ENCODE measurements at places on chromosomes 16 and 17. TPM values are rescaled to one million over a fixed set of nuclear protein-coding genes. Genes with fewer than 3 reads are reported as not detected.
A peak's percentile ranks its signal among the peaks of the same experiment; 100 is the strongest.

- DNase-seq, result no peak
- no peaks in the 10 kb centered on the region for H3K36me3 ChIP-seq
- H3K27ac ChIP-seq, result no peak overlapping the region
- peaks cover 4% of the 10 kb centered on the region for H3K4me1 ChIP-seq
- no peak overlapping the region for H3K4me3 ChIP-seq
- H3K27me3 ChIP-seq, result peaks cover 35% of the 10 kb centered on the region
These were observed 289.8 kb downstream of the MAF start for GRCh38 chr16:79310710-79311109.

- H3K36me3 ChIP-seq, result no peaks in the 10 kb centered on the region
- H3K27me3 ChIP-seq, result no peaks in the 10 kb centered on the region
- DNase-seq, result peak; percentile 51
- no peak overlapping the region for H3K4me3 ChIP-seq
- H3K27ac ChIP-seq, result no peak overlapping the region
- H3K4me1 ChIP-seq, result no peaks in the 10 kb centered on the region
These were observed 50.4 kb downstream of the OR1D5 start for GRCh38 chr17:3012926-3013581.

DNA sequence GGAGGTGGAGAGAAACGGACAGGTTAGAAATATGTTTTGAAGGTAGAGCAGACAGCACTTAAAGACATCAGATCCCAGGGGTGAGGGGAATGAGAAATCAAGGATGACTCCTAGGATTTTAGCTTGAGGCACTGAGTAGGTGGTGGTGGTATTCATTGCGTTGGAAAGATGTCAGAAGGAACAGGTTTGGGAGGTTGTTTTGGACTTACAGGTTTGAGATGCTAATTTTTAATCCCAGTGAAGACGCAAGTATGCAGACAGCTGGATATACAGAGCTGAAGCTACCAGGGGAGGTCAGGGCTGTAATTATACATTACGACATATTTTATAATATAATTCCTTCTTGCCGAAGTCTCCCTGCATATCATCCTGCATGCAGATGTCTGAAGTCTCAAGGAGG lies 433.3 kb downstream of the XYLT1 start:
- H3K27me3 ChIP-seq, result no peaks in the 10 kb centered on the region
- H3K4me3 ChIP-seq, result no peak overlapping the region
- no peaks in the 10 kb centered on the region for H3K4me1 ChIP-seq
- H3K36me3 ChIP-seq, result peaks cover 6% of the 10 kb centered on the region

DNA sequence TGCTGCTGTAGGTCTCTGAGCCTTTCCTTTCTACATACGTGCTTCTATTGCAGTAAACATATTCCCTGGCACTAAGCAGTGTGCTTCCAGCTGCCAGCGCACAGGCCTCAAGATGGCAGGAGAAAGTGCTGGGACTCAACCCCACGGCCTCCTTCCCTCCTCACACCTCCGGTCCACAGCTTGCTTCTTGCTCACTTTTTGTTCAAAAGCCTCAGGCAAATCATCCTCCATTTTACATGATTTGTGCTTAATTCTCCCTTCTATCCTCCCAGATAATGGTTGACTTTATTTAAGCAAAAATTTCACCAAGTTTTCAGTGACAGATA lies 5.4 kb downstream of the CDK5R1 start:
- H3K4me1 ChIP-seq, result peaks cover 71% of the 10 kb centered on the region
- no peaks in the 10 kb centered on the region for H3K27me3 ChIP-seq
- H3K4me3 ChIP-seq, result peak overlapping the region; percentile 91
- H3K27ac ChIP-seq, result peak overlapping the region; percentile 91
- H3K36me3 ChIP-seq, result peaks cover 33% of the 10 kb centered on the region

DNA sequence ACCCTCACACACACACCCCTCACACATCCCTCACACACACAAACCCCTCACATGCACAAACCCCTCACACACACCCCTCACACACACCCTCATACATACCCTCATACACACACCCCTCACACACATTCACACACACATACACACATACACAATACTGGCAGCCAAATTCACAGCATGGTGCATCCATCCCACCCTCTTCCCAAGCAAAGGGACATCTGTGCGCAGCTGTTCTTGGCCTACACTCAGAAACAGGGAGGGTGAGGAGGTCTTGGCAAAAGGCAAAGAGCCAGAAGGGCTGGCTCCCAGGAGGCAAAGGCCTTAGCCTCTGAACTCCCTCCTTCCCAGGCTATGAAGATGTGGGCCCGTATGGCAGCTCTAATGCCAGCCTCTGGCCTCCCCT lies 23.4 kb downstream of the C17orf67 start:
- no peaks in the 10 kb centered on the region for H3K36me3 ChIP-seq
- no peaks in the 10 kb centered on the region for H3K4me1 ChIP-seq
- no peak overlapping the region for H3K27ac ChIP-seq

GRCh38 chr16:5062790-5063765 lies 2.7 kb downstream of the C16orf89 start:
- no peak overlapping the region for H3K27ac ChIP-seq
- no peaks in the 10 kb centered on the region for H3K4me1 ChIP-seq
- H3K27me3 ChIP-seq, result no peaks in the 10 kb centered on the region

GRCh38 chr16:55713103-55713502 lies 57.3 kb downstream of the SLC6A2 start:
- no peak overlapping the region for H3K27ac ChIP-seq
- H3K4me3 ChIP-seq, result no peak overlapping the region
- DNase-seq, result no peak
- H3K4me1 ChIP-seq, result no peaks in the 10 kb centered on the region

GRCh38 chr16:77133706-77134105 lies 57.3 kb upstream of the MON1B start:
- H3K36me3 ChIP-seq, result no peaks in the 10 kb centered on the region
- DNase-seq, result no peak
- no peaks in the 10 kb centered on the region for H3K4me1 ChIP-seq
- H3K27ac ChIP-seq, result no peak overlapping the region

DNA sequence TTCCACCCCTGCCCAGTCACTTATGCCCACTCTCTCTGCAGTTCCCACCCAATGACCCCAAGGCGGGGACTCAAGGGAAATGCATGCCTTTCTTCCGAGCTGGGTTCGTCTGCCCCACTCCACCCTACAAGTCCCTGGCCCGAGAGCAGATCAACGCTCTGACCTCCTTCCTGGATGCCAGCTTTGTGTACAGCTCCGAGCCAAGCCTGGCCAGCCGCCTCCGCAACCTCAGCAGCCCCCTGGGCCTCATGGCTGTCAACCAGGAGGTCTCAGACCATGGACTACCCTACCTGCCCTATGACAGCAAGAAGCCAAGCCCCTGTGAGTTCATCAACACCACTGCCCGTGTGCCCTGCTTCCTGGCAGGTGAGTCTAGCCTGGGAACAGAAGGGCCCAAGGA lies 13.8 kb downstream of the LPO start:
- peaks cover 25% of the 10 kb centered on the region for H3K27me3 ChIP-seq
- no peak overlapping the region for H3K4me3 ChIP-seq
- H3K27ac ChIP-seq, result no peak overlapping the region
- H3K36me3 ChIP-seq, result no peaks in the 10 kb centered on the region
- peaks cover 13% of the 10 kb centered on the region for H3K4me1 ChIP-seq

- H3K27me3 ChIP-seq, result no peaks in the 10 kb centered on the region
- H3K4me3 ChIP-seq, result no peak overlapping the region
- no peaks in the 10 kb centered on the region for H3K36me3 ChIP-seq
- H3K4me1 ChIP-seq, result peaks cover 12% of the 10 kb centered on the region
- peak; percentile 48 for DNase-seq
- no peak overlapping the region for H3K27ac ChIP-seq
These were observed 4.7 kb downstream of the SLC12A3 start for GRCh38 chr16:56869513-56870275.

Gene HCRT
- total RNA-seq, result not detected

DNA sequence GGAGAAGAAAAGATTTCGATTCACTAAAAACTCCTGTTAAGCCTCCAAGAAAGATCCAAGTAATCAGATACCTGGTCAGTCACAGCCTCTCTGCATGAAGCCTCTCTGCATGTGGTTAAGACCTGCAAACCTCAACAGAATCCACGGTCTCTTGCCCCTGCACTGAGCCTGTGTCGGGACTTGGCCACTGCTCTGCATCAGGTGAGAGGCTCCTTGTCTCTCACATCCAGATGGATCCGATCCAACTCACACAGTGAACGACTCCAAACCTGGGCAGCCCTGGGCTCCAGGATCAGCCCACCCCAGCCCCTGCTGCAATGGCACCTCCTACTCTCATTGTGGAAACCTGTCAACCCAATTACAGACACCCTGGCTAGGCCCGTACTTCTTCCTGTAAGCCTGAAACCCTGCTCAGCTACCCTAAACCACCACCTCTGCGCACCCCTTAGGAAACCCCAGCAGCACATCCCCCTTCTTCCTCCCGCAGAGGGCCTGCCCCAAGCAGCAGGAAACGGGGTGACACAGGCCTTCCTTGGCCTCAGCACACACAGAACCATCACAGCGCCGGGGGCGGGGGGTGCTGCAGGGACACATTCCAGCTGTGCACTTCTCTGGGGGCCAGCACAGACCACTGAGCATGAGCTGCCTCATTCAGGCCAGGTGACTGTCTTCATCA lies 129.5 kb downstream of the ANKRD11 start:
- peak overlapping the region; percentile 89 for H3K27ac ChIP-seq
- H3K4me3 ChIP-seq, result peak overlapping the region; percentile 56

Measured in activated naive CD8-positive, alpha-beta T cell treated with anti-CD3 and anti-CD28 coated beads for 36 hours (primary cell).